ENCODE measurements at places on chromosomes 7 and 10.

DNA sequence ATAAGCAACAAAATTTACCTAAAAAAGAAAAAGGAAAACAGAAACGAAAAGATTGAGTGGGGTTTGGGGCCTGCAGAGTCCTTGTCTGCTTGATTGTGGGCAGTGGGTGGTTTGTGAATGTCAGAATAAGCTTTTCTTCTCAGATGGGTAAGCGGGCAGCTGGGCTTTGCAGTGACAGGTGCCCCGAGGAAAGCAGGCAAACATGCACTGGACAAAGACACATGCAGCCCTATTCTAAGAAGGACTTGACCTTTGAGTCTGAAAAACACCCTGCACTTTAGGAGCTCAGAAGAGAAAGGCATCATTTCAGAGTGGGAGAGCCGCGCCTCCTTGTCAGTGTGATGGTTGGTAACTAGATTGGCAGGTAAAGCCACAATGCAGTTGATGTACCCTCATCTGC lies 562.7 kb downstream of the PTPRN2 start:
- no peak overlapping the region for H3K27ac ChIP-seq
- H3K4me3 ChIP-seq, result no peak overlapping the region
- no peaks in the 10 kb centered on the region for H3K27me3 ChIP-seq
- H3K4me1 ChIP-seq, result no peaks in the 10 kb centered on the region
- no peaks in the 10 kb centered on the region for H3K36me3 ChIP-seq

- DNase-seq, result no peak
- no peaks in the 10 kb centered on the region for H3K4me1 ChIP-seq
Measured at GRCh38 chr10:16519250-16519907, 2.3 kb downstream of the C1QL3 start.

- no peak for DNase-seq
- no peak overlapping the region for H3K4me3 ChIP-seq
- no peaks in the 10 kb centered on the region for H3K4me1 ChIP-seq
Measured at GRCh38 chr7:29801929-29802328, 4.4 kb upstream of the WIPF3 start.

DNA sequence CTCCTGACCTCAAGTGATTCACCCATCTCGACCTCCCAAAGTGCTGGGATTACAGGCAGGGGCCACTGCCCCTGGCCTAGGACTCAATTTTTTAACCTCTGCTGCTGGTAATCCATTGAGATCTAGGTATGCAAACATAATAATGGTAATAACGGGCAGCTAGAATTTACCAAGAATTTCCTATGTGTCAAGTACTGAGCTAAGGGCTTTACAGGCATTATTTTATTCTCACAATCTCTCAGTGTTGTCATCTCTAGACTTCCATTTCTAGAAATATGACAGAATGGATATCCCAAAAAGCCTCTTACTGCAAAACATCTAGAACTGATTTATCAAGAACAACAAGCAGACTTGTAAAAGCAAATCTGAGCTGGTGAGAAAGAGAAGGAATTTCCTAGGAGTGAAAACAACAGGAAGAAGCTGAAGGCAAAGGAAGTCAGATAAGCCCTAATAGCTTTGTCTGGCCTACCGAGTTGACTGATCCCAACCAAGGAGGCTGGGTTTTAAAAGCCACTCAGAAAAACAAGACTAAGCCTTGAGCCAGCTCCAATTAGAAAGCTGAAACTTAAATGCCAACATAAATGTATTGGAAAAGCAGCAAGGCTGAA lies 70.6 kb downstream of the CCDC71L start:
- no peaks in the 10 kb centered on the region for H3K4me1 ChIP-seq
- H3K27me3 ChIP-seq, result no peaks in the 10 kb centered on the region
- no peak overlapping the region for H3K27ac ChIP-seq

GRCh38 chr10:97500297-97500575 lies 1.5 kb downstream of the UBTD1 start:
- H3K4me1 ChIP-seq, result peaks cover 41% of the 10 kb centered on the region
- H3K36me3 ChIP-seq, result no peaks in the 10 kb centered on the region
- H3K27ac ChIP-seq, result peak overlapping the region; percentile 100
- no peak overlapping the region for H3K4me3 ChIP-seq
- no peaks in the 10 kb centered on the region for H3K27me3 ChIP-seq
- no peak for DNase-seq

DNA sequence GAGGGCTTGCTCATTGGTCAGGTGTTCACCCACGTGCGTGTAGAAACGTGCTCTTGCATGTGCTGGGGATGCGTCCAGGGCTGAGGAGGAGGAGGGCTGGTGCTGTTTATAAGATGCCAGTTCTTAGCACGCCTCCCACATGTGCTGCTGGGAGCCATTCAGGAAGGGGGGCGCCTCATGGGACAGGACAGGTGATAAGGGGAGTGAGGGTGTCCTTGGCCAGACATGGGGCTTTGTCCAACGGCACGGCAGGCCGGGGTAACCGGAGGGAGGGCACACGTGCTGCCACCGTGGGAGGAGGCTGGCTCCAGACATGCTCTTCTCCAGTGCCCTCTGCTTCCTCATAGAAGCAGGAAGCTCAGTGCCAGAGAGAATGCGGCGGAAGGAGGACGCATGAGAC lies 150.0 kb downstream of the ZMYND11 start:
- no peak overlapping the region for H3K27ac ChIP-seq
- no peak for DNase-seq
- no peaks in the 10 kb centered on the region for H3K27me3 ChIP-seq

All from gastrocnemius medialis (tissue), 4 donors.